ENCODE measurements at places on chromosomes 3 and 15. TPM values are rescaled to one million over a fixed set of nuclear protein-coding genes. Genes with fewer than 3 reads are reported as not detected.

DNA sequence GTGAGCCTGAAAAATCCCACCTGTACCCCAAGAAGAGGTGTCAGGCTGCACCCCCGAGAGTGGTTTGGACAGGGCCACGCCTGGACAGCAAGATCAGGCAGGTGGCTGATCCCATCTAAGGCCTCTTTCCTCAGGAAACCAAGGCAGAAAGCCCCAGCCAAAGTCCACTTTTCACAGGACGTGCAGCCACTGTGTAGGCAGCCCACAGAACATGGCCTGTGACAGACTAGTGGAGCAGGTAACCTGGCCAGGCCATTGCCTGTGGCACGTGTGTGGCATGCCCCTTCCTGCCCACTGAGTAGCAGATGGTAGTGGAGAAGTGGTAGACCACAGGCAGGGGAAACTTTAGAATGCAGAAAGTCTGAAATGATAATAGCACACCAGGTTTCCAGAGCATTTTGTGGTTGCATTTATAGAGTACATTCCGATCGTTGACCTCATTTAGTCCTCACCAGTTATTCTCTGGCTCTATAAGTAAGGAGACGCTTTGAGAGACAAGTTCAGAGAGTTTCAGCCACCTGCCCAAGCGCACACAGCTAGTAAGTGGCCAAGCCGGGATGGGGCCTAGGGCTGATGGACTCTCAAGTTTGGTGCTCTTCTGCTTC, 68.7 kb downstream of the AAGAB start:
- DNase-seq = peak; percentile 25

DNA sequence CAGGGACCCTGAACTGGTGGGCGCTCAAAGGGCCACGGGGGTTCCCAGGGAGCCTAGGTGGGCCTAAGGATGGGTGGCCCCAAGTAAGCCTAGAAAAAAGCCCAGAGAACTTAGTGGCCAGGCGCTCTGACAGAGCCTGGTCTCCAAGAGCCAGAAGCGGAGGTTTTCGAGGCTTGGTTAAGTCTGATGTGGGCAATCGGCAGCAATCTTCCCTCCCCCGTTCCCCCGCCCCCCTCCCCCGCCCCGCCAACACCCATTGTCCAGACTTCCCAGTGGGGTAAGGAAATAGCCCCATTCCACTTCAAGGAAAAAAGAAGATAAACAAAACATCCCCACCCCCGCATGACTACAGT, 6.7 kb downstream of the EOMES start:
- peak; percentile 34 for DNase-seq

DNA sequence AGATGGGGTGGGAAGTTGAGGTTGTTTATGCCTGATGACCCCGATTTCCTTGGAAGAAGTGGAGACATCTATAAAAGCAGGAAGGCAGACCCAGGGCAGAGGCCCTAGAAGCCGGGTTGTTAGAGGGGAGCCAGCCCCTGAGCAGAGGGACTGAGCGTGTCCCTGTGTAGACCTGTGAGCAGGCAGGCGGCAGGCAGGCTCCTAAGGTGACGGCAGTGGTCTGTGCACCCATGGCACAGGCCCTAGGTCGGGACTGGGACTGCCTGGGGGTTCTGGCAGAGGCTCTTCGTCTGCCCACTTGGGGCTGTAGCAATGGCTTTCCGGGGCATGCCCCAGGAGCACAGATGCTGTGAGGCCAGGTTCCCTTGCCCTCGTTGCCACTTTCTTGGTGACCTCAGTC, 9.9 kb downstream of the SEMA4B start:
- DNase-seq = no peak

DNA sequence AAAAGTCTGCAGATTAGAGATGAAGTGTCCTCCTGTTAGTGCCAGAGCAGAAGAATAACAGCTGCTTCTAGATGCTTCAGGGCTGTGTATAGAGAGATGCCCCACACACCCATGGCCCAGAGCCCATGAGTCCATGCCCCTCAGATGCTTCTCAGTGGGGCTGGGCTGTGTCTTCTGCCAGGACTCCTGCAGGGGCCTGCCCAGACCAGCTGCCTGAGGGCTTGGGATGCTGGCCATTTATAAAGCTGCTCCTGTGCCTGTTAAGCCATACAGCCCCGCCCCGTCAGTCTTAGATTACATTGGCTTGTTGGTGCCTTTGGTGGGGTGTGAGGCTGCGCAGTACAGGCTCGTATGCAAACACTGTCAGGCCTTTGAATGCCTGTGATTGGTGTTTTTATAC, 318.0 kb upstream of the CTDSPL start:
- no peak for DNase-seq

GRCh38 chr3:129747992-129748391, 141.5 kb upstream of the PLXND1 start:
- no peak for DNase-seq

GRCh38 chr15:52857471-52857870, 67.3 kb upstream of the ONECUT1 start:
- DNase-seq = no peak

GRCh38 chr15:37099319-37100108, 835 bp downstream of the MEIS2 start:
- no peak for DNase-seq

GRCh38 chr3:13857702-13858380, 22.0 kb downstream of the WNT7A start:
- no peak for DNase-seq

- DNase-seq = no peak
These were observed 102.8 kb downstream of the STRIT1 start for GRCh38 chr3:155190691-155191090.

GRCh38 chr15:74235962-74236361, at the start of gene CCDC33:
CCDC33 (plus strand) TSS chr15:74236326; CDS start chr15:74236720, 394 bp downstream.
- DNase-seq = no peak

- DNase-seq = no peak
These were observed 110.2 kb downstream of the LRTM1 start for GRCh38 chr3:54817628-54818027.

- DNase-seq = no peak
These were observed 61.8 kb upstream of the RPL32 start for GRCh38 chr3:12903000-12903800.

GRCh38 chr3:16528581-16528993, 15.1 kb upstream of the RFTN1 start:
- no peak for DNase-seq

Gene TRAT1
- total RNA-seq = 1.6 TPM

Gene DNAH12
- 0.21 TPM for total RNA-seq

Gene CYP1A2
- total RNA-seq = not detected

Gene SLC51A
- total RNA-seq = not detected

Gene ITIH4
- 32.8 TPM for total RNA-seq

Gene GPR27
- 0.14 TPM for total RNA-seq

Gene GOLGA6A
- total RNA-seq = not detected

Gene MYO1E
- 39.4 TPM for total RNA-seq

Gene ARHGAP31
- 4.1 TPM for total RNA-seq

Measured in natural killer cell (primary cell).